ENCODE measurements at places on chromosomes 4 and X. TPM values are rescaled to one million over a fixed set of nuclear protein-coding genes. Genes with fewer than 3 reads are reported as not detected.
A peak's percentile ranks its signal among the peaks of the same experiment; 100 is the strongest.

Gene GUCY1B1
- total RNA-seq, result 2.5 TPM

Gene ITIH6
- total RNA-seq, result not detected

GRCh38 chr4:118957722-118958445 is 69.2 kb downstream of the SYNPO2 start:
- peak; percentile 67 for DNase-seq

DNA sequence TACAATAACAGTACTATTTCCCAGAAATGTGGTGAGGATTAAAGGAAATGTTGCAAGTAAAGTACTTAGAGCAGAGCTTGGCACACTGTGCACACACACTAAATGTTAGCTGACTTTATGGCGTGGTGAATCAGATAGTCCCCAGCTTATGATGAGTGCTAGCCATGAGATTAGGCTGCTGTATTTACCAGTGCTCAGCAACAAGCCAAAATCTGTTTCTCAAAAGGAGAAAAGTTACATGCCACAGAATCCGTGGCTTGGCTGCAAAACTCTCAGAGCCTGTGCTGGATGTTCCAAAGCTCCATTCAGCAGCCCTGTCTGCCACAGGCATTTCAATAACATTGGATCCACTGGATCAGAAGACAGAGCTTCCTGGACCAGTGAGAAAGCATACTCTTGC is 12.8 kb upstream of the STBD1 start:
- no peak for DNase-seq

DNA sequence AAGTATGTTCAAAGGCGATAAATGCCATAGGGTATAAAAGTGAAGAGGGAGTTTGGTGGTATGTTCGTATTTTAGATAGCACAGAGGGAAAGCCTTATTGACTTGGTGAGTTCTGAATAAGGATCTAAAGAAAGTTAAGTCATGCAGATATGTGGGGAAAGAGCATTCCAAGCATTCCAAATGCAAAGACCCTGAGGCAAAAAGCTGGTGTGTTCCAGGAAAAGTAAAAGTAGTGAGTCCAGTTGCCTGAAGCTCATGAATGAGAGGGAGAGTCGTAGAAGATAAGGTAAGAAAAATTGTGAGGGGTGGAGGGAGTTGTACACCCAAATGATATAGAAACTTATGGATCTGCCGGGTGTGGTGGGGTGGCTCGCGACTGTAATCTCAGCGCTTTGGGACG is 426.7 kb downstream of the RPA4 start:
- DNase-seq, result peak; percentile 20

- no peak for DNase-seq
These were observed 24.6 kb upstream of the CD40LG start for GRCh38 chrX:136623396-136623795.

DNA sequence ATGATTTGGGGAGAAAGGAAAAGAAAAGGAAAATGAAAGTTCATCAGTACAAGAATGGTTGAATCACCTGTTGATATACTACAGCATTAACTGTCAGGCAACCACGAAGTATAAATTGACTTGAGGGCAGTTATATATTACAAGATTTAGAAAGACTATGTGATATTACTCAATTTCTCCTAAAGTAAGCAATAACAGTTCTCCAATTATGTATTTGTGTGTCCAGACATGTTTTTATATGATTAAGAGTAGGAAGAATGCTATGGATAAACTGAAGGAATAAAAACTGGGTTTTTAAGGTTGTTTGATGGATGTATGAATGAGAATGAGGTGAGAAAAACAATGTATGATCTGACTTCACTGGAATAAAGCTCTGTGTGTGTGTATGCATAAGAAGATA is 2234.4 kb downstream of the ARAP2 start:
- no peak for DNase-seq

DNA sequence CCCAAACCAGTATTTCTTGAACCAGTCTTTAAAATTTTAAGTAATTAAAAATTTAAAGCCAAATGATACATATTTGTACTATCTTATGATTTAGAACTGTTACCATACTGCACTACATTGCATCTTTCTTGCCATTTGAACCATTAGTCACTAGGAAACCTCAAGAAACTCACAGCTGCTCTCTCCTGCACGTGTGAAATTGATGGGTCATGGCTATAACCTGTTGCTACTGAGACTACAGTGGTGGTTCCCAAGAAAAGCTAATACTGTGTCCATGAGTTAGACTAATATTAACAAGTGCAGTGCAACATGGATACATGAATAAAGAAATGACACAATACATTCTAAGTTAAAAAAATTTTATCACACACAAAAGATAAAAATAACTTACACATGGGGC is 88.4 kb downstream of the PDE5A start:
- DNase-seq, result no peak

Measured in astrocyte (in vitro differentiated cells and primary cell).